ENCODE measurements at places on chromosomes 4 and X. TPM values are rescaled to one million over a fixed set of nuclear protein-coding genes. Genes with fewer than 3 reads are reported as not detected.

GAK gene
- 38.7 TPM for polyA plus RNA-seq

ARMCX2 gene
- 5.2 TPM for polyA plus RNA-seq

DNA sequence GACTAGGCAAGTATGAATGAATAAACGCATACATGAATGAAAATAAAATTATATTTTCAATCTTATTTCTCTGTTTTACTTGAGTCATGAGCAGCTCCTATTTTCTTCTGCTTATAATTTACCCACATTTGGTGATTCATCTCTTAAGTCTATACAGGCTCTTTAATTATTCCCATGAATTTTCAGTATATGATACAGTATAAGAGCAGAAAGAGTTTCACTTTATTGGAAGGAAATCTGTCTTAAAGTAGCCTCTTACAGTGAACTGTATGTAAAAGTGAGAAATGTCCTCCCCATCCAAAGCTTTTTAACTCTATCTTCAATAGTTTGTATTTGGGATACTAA is 50.8 kb downstream of the TMEM165 start:
- no peak for DNase-seq

ZNF630 gene
- 0.26 TPM for polyA plus RNA-seq

- DNase-seq = no peak
Measured at GRCh38 chrX:38327775-38328081, 419 bp upstream of the RPGR start.

- DNase-seq = no peak
Measured at GRCh38 chr4:80229128-80229527, 31.8 kb downstream of the PRDM8 start.

DNA sequence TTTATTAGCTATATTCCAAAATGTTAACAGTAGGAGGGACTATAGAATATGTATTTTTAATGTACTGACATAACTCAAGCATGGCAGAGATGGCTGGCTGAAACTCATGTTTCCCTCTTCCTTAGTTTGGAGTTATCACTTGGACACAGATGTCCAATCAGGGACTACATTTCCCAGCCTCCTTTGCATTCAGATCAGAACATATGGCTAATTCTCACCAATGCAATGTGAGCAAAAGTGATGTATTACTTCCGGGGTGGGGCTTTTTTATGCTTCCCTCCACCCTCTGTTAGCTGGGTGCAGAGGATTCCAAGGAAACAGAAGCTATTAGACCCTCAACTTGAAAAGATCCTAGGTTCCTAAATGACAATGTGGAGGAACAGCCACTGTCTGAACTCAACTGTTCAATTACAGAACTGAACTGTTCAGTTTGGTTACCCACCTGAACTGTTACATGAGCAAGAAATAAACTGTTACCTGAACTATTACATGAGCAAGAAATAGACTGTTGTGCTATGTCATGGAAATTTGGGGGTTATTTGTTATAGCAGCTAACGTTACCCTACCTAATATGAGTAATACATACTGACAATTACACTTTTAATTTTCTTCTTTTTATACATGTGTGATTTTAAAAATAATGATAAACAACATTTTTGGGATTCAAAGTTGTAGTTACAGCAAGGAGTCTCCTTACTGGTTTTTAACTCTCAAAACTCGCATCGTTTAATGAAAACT is 29.6 kb upstream of the ERVMER34-1 start:
- no peak for DNase-seq

USP26 gene
- polyA plus RNA-seq = not detected

- no peak for DNase-seq
Measured at GRCh38 chrX:70398899-70399298, 24.2 kb upstream of the GDPD2 start.

GRCh38 chr4:154039435-154040343 is 250.8 kb upstream of the SFRP2 start:
- DNase-seq = no peak

DNA sequence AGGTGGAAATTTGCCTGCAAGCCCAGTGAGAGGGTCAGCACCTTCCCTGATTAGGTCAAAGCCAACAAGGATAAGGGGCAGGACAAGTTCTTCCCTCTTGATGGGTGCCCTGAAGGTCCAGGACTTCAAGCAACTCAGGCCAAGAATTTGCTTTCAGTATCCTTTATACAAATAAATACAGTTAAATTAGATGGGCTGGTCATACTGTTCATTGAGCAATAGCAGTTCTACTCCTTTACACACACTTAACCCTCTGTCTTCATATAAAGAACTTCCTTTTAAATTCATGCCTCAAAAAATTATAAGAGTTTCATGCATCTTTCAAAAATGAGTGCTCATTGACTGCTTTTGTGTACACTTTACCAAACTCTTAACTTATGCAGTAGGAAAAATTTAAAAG is 392.0 kb downstream of the SPRY1 start:
- DNase-seq = no peak

GRCh38 chr4:156391325-156391653 is 437.6 kb upstream of the CTSO start:
- DNase-seq = no peak

DNA sequence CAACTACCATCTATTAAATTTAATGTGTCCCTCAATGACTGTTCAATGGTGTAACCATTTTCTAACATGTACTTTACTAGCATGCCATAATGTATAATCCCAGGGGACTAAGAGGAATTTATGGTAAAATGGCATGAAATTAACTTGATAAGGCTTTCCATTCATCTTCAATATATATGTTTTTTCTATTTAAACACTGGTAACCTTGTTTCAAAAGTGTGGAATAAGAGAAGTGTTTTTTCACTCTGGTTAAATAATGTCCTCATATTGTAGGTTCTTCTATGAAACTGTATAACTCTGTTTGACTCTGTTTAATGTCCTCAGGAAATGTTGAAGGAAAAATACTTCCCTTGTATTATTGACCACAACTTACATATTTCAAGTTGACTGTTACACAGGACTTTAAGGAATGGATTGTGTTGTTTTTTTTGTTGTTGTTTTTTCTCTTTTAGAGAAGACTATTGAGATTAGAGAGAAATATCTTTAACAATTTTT is 113.8 kb upstream of the ARSJ start:
- DNase-seq = no peak

- DNase-seq = no peak
Measured at GRCh38 chr4:182294451-182294850, 51.2 kb downstream of the TENM3 start.

F11 gene
- 0.08 TPM for polyA plus RNA-seq

Measured in psoas muscle (tissue), 8 donors.